ENCODE measurements at places on chromosomes 12 and 14.

DNA sequence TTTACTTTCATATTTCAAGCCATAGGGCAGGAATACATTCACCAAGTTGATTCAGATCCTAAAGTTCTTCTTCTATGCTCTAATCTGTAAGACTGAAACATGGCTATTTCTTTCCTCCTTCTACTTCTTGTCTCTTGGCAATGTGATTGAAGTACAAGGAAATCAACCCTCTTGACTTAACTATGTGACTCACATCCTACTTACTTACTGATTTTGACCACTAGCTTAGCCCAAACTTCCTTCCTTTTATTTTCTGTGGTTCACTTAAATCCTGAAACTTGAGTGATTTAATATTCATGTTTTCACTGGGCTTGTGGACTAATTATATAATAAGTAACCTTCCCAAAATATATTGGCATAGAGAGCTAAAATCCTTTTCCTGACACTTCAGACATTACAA, 111.2 kb upstream of the NOVA1 start:
- no peak for DNase-seq

DNA sequence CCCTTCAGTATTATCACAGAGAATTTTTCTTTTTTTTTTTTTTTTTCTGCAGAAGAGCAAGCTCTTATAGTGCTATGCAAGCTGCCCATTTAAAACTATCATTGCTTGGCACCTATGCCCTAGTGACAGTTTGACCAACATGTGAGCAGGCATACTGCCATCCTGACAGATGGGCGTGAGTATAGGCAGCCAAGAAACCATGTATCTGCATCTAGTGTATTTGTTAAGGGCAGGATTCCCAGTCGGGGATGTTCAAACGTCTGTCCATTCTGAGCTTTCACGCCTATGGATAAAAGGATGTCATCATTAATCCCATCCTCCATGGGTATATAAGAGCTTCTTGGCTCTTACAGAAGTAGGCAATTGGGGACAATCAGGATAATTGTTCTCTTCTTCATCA, 8.8 kb downstream of the VRK1 start:
- DNase-seq, result no peak

DNA sequence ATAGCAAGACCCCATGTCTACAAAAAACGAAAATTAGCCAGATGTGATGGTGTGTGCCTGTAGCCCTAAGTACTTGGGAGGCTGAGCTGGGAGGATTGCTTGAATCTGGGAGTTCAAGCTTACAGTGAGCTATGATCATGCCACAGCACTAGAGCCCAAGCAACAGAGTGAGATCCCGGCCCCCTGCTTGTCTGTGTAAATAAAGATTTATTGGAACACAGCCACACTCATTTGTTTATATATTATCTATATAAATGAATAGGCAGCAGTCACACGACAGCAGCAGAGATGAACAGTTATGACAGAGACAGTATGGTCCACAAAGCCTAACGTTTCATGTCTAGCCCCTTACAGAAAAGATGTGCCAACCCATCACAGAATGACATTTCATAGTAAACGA, 14.8 kb downstream of the DDX54 start:
- DNase-seq, result no peak

DNA sequence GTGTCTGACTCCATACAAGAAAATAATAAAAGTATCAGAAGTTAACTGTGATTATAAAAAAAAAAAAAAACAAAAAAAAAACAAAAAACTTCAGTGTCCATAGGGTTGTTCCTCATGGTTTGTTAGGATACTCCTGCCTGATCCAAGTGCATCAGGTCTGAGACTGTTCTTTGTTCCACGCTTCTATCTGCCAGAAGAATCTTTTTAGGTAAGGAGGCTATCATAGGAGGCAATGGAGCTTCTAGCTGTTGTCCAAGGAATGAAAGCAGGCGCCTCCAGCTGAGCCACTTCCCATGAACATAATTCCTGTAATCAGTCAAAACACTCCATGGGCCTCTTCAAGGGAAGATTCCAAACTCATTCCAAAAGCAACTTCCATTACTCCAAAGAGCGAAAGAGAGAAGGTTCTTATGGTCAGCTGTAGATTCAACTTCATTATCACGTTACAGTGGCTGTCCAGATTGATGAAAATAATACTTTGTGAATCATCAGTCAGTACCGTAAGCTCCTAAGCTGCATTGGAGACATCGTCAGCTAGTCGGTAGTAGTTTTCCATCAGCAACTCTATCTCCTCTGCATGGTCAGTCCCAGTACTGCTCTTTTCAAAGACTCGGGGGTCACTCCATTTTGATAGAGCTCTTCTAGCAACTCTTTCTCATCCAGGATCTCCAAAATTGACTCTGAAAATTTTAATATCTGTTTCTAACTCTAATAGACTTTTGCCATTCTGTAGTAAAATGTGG, 9.7 kb downstream of the TBC1D15 start:
- no peak for DNase-seq

GRCh38 chr12:125509195-125509594, 444.0 kb downstream of the AACS start:
- DNase-seq, result no peak

GRCh38 chr14:77014004-77014604, 14.4 kb downstream of the IRF2BPL start:
- no peak for DNase-seq

DNA sequence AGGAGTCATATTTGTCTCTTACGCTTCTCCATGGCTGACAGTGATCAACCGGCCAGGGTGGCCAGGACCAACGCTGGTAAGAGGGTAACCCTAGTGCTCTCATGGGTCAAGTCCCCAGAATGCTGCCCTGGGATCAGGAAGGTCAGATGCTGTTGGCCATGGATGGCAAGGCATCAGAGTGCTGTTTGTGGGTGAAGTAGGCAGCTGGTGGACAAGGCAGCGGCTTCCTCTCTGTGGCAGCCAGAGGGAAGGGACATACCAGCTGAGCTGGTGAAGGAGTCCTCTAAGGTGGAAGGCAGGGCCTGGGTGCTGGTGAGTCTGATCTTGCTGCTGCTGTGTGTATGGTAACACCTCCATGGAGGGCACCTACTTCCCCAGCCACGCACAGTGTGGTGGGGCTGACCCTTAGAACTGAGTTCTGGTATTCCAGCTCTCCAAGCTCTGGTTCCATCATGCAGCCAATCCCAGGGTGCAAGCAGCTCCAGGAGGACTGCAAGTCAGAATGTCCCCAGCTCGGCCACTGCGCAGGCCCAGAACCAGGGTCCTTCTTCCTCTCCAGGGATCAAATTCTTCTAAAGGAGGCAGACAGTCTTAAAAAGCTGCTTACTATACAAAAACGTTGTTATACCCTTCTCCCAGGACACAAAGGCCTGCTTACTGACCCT, 13.4 kb upstream of the SMOC1 start:
- no peak for DNase-seq

GRCh38 chr12:65526311-65526710, 247.8 kb downstream of the MSRB3 start:
- DNase-seq, result no peak
